ENCODE measurements at places on chromosomes 6 and 20. TPM values are rescaled to one million over a fixed set of nuclear protein-coding genes. Genes with fewer than 3 reads are reported as not detected.

Gene VEGFA
- total RNA-seq: 68.8 TPM

Gene TOX2
- total RNA-seq: 5.0 TPM

Gene TSPO2
- not detected for total RNA-seq

Gene OPRM1
- not detected for total RNA-seq

Gene FGD2
- total RNA-seq: not detected

Gene PMEPA1
- total RNA-seq: 1.8 TPM

Gene HEY2
- 0.06 TPM for total RNA-seq

Gene ADGRF5
- total RNA-seq: 3.8 TPM

Gene CCN5
- total RNA-seq: 25.1 TPM

Gene LCA5
- 4.7 TPM for total RNA-seq

Gene CRISP3
- not detected for total RNA-seq

Gene PDE10A
- 10.1 TPM for total RNA-seq

Gene DDX43
- total RNA-seq: 2.3 TPM

Gene CDK19
- total RNA-seq: 10.9 TPM

Gene XRN2
- 53.2 TPM for total RNA-seq

Gene IMPG1
- not detected for total RNA-seq

Gene SIRPD
- total RNA-seq: not detected

Gene GHRH
- not detected for total RNA-seq

Gene THBS2
- 710 TPM for total RNA-seq

Gene CGA
- total RNA-seq: not detected
